ENCODE measurements at places on chromosomes 13 and 19.

- DNase-seq, result no peak
Observed at GRCh38 chr13:35210261-35210660, 266.2 kb downstream of the MAB21L1 start.

DNA sequence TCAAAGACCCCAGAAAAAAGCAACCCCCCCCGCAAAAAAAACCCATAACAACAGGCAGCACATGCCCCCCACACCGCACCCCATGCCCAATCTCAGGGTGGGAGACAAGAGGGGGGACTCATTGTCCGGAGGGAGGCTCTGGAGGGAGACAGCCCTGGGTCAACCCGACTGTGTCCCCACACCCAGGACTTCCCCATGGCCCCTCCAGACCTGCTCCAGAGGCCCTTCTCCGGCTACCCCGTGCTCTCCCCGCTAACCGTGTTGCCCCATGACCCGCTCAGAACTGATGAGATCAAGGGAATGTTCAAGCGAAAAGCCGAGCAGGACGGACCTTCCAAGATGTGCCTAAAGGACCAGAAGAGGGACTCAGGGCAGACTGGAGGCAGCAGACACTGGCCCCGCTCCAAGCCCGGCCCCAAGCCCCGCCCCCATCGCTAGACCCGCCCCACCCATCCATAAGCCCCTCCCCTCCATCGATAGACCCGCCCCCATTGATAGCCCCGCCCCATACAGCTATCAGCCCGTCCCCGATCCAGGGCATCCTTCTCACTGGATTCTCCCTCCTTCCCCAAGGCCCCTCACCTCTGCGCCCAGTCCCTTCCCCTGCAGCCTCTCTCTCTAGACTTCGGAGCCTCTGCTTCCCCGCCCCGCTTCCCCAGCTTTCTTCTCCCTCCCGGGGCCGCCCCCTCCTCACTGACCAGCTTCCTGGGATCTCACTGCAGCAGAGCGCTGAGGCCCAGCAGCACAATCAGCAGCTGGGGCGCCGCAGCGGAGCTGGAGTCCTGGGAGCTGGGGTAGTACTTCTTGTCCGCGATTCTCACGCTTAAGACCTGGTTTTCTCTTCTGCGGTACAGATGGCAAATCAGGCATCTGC lies 2.2 kb downstream of the BST2 start:
- no peak for DNase-seq

DNA sequence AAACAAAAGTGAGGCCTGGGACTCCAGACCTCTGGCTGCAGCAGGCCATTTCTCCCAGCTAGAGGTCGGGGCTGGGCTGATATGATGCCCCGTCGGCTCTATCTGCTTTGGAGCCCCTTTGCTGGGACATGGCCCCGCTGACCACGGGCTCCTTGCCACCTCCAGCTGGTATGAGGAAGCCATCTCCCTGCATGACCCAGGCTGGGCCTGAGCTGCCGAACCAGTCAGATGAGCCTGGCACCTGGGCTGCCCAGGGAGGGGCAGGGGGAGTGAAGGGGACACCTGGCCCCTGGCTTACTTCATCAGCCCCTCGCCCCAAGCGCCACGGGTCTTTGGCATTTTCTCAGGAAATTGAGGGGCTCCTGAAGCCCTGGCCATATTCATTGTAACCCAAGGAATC lies 7.8 kb downstream of the ZSWIM4 start:
- no peak for DNase-seq

DNA sequence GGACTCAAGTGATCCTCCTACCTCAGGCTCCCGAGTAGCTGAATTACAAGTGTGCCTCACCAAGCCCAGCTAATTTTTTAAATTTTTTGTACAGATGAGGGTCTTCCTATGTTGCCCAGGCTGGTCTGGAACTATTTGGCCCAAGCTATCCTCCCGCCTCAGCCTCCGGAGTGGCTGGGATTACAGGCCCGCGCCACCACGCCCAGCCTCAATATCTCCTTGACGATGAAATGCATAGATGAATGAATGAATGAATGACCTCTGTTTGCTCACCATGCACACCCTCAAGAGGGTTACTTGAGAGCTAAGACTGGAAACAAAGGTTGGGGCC lies 14.9 kb upstream of the AP1M2 start:
- no peak for DNase-seq

DNA sequence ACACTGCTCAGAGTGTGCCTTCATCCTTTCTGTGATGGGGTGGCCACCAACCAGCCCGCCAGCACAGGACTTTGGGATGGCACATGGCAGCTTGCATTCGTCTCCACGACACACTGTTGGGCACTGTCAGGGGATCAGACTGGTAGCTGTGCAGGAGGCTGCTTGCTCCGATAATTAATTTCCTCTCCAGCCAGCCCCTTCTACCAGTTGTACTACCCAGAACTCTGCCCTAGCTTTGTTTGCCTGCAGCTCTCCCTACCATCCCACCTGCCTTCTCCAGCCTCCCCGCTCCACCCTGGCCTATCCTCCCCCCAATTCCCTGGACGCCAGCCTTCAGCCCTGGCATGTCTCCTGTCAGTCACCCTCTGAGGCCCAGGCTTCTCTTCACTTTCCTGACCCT lies 228.3 kb downstream of the TSHZ3 start:
- DNase-seq, result no peak

DNA sequence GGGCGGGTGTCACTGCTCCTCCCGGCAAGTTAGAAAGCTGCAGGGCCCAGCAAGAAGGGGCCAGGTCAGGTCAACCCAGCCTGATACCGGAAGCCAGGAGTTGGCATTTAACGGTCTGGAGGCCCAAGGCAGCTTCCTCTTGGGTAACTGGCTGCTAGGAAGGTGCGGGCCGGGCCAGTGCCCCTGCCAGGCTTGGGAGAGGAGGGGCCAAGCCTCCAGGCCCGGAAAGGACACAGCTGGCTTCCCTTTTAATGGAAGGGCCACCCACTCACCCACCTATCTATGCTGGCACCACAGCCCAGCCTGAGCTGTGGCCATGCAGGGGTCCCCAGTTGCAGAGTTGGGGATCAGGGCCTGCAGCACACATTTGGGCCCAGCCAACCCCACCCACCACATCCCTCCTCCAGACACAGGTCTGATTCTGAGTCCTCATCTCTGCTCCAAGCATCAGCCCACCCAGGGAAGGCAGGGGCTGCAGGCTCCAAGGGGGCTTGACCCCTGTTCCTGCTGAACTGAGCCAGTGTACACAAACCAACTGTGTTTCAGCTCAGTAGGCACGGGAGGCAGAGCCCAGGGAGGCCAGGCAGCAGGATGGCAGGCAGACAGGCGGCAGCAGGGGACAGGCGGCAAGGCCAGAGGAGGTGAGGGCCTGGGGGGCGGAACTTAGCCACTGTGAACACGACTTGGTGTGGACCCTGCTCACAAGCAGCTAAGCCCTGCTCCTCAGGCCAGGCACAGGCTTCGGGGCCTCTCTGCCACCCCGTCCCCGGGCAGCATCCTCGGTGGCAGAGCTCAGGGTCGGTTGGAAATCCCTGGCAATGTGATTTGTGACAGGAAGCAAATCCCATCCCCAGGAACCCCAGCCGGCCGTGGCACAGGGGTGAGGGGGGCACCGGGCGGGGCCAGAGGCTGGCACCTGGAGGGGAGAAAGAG lies 40.8 kb downstream of the ZSWIM4 start:
- DNase-seq, result peak; percentile 41

DNA sequence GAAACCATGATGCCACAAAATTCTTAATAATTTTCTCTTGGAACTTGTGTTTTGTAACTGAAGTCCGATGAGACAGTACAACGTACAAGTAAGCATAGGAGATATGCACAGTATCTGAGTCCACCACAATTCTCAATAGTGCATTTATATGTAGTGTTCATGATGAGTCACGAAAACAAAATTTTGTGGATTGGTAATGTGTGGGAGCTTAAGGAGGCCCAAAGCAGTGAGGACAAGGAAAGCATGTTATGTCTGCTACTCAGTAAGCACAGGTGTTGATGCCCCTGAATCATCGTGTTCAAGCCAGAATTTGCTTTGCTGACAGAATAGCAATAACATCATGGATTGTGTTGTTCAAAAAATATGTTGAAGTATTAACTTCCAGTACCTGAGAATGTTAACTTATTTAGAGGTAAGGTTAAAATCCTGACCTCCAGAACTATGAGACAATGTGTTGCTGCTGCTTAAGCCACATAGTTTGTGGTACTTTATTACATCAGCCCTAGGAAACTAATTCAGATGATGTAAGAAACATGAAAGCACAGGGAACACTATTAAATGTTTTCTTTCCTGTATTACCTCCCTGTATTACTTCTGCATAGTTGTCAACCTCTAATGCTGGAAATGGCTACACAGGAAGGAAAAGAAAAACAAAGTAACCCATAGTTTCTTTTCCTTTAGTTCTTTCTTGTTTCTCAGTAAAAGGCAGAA lies 201.3 kb downstream of the SLITRK6 start:
- no peak for DNase-seq

- no peak for DNase-seq
Observed at GRCh38 chr13:102901615-102902305, 55.9 kb downstream of the ERCC5 start.

DNA sequence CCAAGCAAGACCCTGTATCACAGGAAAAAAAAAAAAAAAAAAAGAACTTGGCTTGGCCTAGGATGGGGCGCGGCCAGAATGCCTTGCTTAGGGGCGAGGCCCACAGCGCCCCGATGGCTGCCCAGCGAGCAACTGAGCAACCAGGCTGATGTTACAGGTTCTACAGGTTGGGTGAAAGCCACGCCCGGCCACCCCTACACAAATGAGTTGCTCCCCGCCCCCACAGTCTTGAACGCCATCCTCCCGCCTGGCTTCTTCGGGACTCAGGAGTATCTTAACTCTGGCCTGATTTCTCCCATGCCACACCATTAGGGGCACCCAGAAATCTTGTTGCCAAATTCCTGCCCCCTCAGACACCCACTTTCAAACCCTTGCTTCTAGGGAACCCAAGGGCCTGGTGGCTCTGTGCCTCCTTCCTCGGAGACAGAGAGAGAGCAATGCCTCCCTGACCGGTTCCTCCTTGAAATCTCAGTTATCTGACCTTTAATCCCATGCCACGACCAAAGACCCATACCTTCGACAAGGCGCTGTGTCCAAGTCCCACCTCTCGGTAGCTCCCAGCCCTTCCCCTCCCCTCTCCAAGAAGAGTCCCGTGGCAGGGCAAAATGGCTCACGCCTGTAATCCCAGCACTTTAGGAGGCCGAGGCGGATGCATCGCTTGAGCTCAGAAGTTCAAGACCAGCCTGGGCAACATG lies 1.1 kb upstream of the CBLC start:
- DNase-seq, result no peak

DNA sequence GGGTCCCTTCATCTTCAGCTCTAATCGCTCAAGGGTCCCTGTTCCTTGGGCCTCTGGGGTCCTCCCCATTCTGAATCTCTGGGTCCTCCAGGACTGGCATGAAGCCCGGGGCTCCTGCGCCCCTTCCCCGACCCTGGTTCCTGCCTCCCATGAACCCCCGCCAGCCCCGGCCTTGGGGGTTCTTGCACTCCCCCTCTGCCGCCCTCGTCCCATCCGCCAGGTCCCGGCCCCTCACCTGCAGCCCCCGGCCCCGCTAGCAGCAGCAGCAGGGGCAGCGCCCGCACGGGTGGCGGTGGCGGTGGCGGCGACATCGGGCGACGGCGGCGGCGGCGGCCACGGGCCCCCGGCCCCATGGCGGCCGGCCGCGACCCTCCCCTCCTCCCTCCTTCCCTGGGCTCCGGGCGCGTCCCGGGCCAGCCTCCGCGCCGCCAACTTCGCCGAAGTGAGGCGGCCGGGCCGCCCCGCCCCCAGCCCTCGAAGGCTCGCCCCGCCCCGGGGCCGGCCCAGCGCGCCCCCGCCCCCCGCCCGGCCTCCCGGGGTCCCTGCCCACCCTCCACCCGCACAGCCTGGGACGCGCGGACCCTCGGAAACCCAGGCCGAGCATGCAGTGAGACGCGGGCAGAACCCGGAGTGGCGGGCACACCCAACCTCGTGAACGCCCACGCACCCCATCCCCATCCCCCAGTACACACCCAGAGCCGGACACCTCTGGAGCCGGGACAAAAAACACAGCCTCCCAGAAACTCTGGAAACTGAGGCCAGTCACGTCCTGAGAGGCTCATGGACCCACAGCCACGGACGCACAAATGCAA lies at the start of gene NOTCH3:
TSS of gene NOTCH3 (minus strand) at position 443 of the 812 bp plus-strand sequence. CDS start at position 353, 90 bp downstream.
- DNase-seq, result no peak

GRCh38 chr13:41352935-41353840 lies 42.1 kb downstream of the NAA16 start:
- DNase-seq, result no peak

- no peak for DNase-seq
Observed at GRCh38 chr19:46481223-46481848, 10.0 kb upstream of the PNMA8A start.

GRCh38 chr13:99287551-99287950 lies 19.6 kb downstream of the GPR183 start:
- DNase-seq, result no peak

DNA sequence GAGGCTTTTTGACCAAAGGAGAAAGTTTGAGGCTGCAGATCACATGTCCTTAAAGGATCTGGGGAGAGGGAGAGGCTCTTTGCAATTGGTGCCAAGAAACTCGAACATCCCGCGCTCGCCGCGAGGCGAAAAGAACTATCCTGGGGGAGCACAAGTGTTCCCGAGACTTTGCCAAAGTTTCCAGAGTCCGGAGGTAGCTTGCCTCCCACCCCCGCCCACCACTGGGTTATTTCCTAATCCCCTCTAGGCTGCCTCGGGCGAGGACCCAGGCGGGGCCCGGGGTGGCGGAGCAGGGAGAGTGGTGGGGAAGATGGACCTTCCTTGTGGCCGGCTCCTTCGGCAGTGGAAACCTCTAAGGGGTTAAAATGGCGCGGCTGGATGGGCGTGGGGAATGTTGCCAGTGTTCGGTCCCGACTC lies 114.5 kb downstream of the KCNRG start:
- no peak for DNase-seq

GRCh38 chr19:47756953-47757608 lies 11.7 kb downstream of the NOP53 start:
- no peak for DNase-seq
